CD8-positive, alpha-beta T cell (primary cell): ENCODE measurements at places on chromosomes 1 and 21.

DNA sequence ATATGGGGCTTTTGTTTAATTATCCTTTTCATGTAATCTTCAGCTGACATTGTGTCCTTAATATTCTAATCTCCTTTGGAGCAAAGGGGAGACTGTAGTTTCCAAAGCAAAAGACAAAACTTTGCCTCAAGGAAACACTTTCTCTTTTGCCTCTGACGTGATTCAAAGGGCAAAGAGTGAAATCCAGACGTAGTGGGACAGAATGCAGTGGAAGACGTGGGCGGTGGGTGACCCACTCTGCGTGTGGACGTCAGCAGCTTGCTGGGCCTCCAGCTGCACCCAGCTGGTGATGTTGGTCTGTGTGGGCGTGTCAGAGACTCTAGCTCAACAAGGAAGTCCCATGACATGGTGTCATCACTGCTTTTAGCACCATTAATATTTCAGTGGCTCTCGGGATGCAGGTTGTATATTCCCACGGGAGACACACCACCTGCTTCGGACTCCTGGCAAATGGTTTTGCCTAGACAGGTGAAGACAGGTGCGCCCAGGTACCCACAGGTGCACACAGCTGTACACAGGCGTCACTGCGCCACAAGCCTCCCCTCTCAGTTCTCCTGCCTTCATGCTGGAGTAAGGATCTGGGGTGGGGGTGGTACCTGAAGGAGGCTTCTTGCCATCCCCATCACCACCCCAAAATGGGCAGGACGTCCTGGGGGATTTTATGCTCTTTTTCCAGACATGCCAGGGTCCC lies 292.1 kb upstream of the VAMP3 start:
- DNase-seq = no peak

DNA sequence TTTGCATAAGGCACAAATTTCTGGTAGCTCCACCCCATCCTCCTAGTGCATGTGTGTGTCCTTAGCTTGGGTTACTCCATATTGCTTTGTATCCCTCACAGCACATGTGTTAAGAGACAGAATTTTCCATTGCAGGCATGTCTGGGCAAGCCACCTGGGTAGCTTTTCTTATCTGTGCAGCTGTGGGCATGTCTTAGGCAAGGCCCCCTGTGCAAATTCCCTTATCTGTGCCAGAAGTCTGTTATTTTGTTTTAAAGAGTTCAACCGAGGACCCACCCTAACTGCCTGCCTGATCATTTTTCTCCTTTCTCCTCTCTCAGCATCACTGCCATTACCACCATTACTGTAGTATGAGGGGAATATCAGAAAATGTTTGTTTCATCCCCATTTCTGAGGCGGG lies 131.9 kb downstream of the CYYR1 start:
- no peak for DNase-seq

- no peak for DNase-seq
These were observed 73.4 kb downstream of the ZP4 start for GRCh38 chr1:237817277-237817676.

GRCh38 chr1:22489823-22490222 lies 38.2 kb downstream of the ZBTB40 start:
- no peak for DNase-seq

- no peak for DNase-seq
These were observed 48.1 kb downstream of the KANK4 start for GRCh38 chr1:62271134-62271533.

- no peak for DNase-seq
These were observed 13.2 kb upstream of the MFN2 start for GRCh38 chr1:11967028-11967547.

- no peak for DNase-seq
These were observed 608.3 kb upstream of the CHRM3 start for GRCh38 chr1:238778113-238778512.

DNA sequence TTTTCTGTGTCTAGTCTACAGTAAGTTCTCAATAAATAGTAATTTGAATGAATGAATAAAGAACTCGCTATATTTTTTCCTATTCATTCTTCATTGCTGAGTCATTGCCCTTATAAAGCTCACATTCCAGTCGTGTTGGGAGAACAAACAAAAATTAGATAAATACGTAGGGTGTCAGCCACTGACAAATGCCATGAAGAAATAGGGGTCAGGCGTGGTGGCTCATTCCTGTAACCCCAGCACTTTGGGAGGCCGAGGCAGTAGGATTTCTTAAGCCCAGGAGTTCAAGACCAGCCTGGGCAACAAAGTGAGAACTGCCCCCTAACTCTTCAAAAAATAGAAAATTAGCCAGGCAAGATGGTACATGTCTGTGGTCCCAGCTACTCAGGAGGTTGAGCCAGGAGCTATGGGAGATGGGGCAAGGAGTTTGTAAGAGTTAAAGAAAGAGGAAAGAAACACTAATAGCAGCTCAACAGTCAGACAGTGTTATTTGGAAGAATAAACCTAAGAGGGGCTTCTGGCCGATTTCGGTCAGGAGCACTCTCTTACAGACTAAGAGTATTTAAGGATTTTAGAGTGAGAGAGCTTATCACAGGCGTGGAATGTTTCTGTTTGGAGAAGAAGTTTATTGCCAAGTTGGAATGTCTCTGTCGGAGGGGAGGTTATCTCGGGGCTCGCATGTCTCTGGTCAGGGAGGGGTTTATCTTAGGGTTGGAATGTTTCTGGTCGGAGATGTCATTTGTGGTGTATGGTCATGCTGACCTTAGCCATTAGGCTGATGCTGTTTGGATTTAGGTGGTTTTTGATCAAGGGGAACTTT lies 1.8 kb upstream of the CHML start:
- DNase-seq = no peak

DNA sequence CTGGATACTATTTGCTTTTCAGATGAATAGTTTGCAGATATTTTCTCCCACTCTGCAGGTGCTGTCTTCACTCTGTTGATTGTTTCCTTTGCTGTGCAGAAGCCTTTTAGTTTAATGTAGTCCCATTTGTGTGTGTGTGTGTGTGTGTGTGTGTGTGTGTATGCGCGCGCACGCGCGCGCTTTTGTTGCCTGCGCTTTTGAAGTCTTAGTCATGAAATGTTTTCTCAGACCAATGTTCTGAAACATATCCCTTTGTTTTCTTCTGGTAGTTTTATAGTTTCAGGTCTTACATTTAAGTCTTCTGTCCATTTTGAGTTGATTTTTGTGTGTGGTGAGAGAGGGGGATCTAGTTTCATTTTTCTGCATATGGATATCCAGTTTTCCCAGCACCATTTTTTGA lies 63.5 kb downstream of the XPR1 start:
- DNase-seq = no peak

DNA sequence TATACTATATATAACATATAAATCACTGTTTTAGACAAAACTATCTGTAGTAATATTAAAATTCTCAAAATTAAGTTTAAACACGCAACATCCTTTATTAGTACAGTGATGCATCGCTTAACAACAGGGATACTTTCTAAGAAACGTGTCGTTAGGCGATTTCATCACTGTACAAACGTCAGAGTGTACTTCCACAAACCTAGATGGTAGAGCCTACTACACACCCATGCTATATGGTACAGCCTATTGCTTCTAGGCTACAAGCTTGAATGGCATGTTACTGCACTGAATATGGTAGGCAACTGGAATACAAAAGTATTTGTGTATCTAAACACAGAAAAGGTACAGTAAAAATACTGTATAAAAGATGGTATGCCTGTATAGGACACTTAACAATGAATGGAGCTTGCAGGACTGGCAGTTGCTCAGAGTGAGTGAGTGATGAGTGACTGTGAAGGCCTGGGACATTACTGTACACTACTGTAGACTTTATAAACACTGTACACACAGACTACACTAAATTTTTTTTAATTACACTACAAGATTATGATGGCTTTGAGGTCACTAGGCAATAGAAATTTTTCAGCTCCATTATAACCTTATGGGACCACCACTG lies 10.5 kb downstream of the FOXJ3 start:
- no peak for DNase-seq

DNA sequence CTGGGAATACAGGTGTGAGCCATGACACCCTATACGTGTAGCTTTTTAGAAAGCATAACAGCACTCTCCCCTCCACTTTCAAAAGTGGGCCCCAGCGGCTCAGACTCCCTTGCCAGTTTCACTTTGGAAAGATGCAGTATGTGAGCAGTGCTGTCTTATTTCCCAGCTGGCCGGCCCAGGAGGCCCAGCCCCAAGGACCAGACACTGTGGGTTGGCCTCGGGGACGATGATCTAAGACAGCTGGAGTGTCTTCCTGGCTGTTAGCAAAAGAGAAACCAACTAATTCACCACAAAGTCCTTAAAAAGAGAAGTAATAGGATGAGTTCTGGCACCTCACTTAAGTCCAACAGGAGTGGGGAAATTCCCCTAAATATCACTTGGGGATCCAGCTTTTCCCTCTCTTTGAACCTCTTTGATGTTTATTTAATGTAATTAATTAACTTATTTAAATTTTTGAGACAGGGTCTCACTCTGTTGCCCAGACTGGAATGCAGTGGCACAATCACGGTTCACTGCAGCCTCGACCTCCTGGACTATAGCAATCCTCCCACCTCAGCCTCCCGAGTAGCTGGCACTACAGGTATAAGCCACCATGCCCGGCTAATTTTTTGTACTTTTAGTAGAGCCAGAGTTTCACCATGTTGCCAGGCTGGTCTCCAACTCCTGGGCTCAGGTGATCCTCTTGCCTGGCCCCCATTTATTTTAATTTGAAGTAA lies 17.6 kb upstream of the CLIC4 start:
- DNase-seq = no peak

- DNase-seq = no peak
These were observed 454 bp upstream of the NENF start for GRCh38 chr1:212432272-212432660.

DNA sequence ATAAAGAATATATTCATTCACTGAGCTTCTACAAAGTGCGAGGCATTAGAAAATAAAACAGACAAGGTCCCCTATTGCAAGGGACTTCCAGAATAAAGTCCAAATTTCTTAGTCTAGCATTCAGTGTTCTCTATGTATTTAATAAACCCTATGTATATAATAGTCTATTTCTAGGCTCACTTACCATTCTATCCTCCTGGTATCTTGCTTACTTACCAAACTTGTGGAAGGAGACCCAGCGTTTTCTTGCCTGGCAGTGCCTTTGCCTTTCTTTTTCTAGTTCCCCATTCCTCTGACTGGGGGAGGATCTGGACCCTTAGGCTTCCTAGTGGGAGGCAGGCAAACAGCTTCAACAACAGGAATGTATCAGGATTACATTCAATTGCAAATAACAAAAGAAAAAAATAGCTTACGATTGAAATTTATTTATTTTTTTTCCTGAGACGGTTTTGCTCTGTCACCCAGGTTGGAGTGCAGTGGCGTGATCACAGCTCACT lies 690 bp upstream of the RNF19B start:
- no peak for DNase-seq

DNA sequence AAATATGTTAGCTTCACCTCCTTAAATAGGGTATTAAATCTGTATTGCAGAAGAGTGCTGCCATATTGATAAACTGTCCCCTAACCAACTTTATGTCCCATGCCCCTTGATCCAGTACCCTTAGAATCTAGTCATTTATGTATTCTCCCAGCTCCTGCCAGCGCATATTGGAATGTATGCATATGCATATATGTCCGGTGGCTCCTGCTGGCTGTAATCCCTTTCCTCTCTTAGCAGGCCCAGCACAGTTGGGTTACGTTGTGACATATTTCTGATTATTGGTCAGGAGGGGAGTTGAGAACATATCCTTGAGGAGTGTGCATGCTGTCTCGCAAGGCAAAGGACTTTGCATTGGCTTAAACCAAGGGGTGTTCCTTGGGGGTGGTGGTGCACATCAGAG lies 29.2 kb upstream of the CREG1 start:
- no peak for DNase-seq

DNA sequence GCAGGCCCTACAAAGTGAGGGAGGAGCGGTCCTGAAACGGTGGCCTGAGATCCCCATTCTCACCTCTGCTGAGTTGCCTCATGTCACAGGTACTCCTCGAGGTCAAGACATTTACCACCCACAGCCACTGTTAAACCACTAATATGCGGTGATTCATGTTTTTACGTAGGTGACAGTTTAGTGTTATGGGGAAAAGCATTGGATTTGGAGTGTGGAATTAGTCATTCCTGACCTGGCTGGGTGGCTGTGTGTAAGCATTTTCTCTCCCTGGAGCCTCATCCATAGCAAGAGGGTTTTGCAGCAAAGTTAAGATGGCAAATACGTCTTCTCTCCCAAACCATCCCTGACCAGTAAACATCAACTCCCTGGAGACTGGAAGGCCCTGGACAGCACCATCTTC lies 57.8 kb upstream of the KCNJ6 start:
- DNase-seq = no peak

GRCh38 chr1:165882168-165882837 lies 54.9 kb downstream of the UCK2 start:
- no peak for DNase-seq
